ENCODE measurements at places on chromosomes 6 and 20.

GRCh38 chr6:157710604-157711003 is 112.4 kb upstream of the SNX9 start:
- no peak for DNase-seq

GRCh38 chr6:13044390-13044789 is 283.9 kb downstream of the TBC1D7 start:
- DNase-seq: no peak

DNA sequence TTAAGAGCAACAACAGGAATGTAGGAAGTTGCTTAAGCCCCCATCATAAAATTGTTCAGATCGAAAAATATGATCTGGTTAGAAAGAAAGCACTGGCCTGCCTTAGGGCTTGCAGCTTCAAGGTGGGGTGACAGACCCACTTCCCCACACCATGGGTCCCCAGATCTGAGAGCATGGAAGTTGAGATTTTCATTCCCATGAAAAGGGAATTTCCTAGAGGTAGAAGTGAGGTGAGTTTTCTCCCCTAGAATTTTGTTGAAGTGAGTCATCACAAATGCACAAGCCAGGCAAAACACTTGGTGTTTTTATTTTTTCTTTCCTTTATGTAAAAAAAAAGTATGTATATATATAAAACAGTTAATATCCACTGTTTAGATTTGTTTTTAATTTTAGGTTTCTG is 213.6 kb upstream of the SUPT3H start:
- DNase-seq: no peak

DNA sequence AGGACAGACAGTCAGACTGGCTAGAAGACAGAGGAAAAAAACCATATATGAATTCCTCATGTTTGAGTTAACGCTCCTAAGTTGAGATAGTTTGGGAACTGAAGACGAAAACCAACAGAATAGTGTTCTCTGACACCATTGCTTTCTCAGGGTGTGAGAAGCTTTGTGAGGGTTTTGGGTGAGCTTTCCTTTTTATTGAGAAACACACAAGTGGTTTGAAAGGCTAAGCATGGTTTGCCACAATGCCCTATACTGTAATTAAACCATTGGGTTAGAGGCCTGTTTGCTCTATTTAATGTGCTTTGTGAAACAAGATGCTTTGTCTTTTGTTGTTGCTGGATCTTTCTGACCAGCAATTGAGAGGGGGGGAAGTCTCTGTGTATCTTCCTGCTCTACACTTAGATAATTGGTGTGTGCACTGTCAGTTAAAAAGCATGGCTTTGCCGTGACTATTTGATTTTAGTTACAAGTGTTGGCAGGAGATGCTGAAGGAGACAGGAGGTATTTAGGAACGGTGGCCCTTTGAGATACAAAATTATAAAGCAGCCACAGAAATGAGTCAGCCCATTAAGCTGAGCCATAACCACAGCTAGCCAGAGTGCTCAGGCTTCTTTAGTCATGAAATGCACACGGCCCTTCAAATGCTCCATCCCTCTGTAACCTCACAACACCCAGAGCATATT is 273.0 kb upstream of the PREP start:
- no peak for DNase-seq

DNA sequence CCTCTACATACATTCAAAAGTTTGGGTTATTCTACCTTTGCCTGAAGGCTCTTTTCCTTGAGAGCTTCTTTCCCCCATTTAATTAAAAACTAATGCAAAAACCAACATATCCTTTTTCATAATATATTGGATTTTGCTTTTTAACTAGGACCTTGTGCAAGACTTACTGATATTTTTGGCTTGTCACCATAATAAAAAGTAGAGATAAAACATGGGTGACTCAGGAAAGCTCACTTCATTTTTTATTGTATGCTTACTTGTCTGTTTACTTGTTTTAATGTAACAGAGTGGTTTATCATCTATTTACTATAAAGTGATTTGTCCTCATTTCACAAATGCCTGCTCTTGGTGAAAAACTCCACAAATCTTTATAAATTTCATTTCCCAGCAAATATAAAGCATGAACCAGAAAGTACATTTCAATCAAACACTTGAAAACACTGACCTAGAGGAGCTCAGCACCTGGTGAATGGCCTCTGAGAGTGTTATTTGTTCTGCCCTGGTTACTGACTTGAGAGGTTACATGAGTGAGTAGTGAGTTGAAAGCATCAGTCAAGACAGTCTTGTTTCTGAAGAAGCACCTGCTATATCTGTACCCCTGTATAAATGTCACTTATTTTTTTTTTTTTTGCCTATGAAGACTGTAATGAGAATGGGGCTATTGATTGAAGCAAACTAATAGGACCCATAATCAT is 20.8 kb downstream of the ADGRG6 start:
- DNase-seq: no peak

All from CD4-positive, alpha-beta T cell treated with Interleukin-10 for 1 hour (primary cell).